ENCODE measurements at places on chromosomes 16 and 17.

- no peak for DNase-seq
Observed at GRCh38 chr17:18331879-18332278, 16.8 kb downstream of the SMCR8 start.

DNA sequence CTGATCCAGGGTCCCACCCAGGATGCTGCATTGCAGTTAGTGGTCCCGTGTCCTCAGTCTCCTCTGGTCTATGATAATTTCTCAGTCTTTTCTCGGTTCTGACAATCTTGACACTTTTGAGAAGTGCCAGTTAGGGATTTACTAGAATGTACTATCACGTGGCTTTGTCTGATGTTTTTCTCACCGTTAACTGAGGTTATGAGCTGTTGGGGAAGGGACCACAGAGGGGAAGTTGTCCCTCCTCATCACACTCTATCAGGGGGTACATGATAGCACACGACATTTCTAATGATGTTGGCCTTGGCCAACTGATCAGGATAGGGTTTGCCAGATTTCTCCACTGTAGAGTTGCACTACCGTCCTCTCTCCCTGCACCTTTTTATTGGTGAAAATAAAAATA is 250.9 kb upstream of the SDK2 start:
- no peak for DNase-seq

- DNase-seq = peak; percentile 71
Observed at GRCh38 chr16:87062569-87063442, 254.4 kb downstream of the C16orf95 start.

DNA sequence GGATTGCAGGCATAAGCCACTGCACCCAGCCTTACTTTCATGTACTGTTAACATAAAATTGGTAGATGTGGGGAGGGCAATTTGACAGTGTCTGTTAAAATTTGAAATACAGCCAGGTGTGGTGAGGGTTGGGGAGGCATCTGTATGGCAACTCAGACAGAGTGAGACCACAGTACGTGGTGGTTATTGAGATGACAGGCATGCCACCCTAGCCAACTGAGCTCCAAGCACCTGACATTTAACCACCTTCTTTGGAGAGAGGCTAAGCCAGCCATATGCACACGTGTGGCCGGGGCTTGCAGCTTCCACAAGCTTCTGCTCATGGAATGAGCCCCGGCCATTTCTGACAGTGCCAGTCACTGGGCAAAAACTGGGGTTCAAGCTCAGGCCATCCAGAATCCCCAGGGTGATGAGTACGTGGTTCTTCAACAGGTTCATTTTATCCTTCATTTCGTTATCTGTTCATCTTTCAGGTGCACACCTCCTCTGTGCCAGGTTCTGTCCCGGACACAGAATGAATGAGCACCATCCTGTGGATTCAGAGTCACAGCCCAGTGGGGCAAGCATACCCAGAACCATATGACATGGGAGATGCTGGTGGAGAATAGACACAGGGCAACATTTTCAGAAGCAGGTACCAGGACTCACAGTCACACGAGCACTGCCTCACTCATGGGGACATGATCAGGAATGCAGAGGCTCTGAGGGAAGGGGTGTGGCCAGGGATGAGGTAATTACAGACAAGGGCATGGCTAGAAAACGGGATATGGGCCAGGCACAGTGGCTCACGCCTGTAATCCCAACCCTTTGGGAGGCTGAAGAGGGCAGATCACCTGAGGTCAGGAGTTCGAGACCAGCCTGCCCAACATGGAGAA is 36.2 kb downstream of the C16orf82 start:
- DNase-seq = no peak

GRCh38 chr17:62996221-62996620 is 30.2 kb downstream of the TANC2 start:
- no peak for DNase-seq

DNA sequence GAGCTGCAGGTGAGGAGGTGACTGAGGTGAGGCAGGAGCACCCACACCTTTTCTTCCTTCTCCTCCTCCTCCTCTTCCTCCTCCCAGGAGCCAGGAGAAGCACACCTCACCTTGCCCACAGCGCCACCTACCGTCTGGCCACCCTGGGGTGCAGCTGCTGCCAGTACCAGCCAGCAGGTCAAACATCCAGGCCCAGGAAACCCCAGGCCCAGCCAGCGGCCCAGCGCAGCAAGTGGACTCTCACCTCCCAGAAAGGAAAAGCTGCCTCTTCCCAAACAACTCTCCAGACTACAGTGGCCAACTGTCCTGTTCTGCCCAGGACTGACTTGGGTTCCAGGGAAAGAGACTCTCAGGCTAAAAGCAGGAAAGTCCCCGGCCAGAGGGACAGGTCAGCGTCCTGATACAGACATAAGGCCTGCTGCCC is 22.7 kb downstream of the PEMT start:
- peak; percentile 48 for DNase-seq

DNA sequence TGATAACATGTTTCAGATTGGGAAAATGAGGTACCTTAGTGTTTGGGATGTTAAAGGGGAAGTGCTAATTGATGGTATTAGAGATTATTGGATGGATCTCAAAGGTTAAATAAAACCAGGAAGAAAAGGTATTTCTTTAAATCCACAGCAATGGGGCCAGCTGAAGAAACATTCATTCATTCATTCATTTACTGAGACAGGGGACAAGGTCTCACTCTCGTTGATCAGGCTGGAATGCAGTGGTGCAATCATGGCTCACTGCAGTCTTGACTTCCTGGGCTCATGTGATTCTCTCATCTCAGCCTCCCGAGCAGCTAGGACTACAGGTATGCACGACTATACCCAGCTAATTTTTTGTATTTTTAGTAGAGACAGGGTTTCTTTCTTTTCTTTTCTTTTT is 19.8 kb downstream of the EARS2 start:
- DNase-seq = no peak

GRCh38 chr16:18983565-18984434 is at the start of gene TMC7:
Gene TMC7 (plus strand): TSS chr16:18983934. CDS start chr16:18984064, 130 bp downstream.
- DNase-seq = peak; percentile 77

GRCh38 chr17:13592427-13592826 is 9.3 kb downstream of the HS3ST3A1 start:
- peak; percentile 89 for DNase-seq

DNA sequence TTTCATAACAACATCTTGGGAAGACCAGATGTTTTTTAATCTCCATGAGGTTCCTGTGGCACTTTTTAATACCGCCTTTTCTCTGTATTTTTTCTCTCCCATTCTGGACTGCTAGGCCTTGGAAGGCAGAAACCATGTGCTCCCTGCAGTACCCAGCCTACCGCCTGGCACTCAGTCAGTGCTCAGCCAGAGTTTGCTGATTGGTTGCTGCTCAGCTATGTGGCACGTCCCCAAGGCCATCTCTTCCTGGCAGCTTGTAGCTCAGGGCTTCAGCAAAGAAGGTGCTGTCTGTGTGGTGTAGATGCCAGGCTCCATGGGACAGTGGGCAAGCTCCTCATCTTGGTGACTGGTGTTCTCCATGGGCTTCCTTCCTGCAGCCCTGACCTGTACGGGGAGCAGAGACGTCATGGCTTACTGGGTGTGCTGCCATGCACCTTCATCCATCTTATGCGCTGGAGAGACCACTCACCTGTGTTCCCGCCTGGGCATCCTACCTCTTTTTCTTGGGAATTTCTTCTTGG is 86.7 kb downstream of the CLEC16A start:
- peak; percentile 74 for DNase-seq

- no peak for DNase-seq
Observed at GRCh38 chr16:84916178-84916577, 95.2 kb downstream of the ZDHHC7 start.

DNA sequence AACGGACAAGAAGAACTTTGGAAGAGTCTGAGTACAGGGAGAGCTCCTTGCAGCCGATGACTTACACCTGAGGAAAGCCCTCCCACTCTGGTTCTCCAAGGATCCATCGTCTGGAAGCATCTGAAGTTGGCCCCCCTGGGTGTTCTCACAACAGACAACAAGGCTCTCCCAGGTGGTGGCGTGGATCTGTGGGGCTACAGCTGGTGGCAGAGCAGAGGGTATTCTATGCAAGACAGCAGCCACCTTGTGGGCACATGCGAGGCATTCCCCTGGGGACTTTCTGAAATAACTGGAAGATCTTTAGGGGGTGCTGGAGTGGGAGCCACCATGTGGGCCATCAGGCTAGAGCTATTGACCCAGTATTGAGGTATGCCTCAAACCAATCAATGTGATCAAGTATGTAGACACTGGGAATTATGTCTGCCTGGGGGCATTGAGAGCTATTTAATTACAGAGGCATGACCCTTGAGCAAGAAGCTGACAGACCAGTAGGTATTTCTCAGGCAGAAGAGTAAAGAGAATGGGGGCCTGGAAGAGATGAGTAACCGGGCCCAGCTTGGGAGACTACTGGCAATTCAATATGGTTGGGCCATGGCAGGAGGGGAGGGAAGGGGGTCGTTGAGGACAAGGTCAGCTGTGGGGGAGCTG is 6.9 kb upstream of the KRT19 start:
- no peak for DNase-seq

DNA sequence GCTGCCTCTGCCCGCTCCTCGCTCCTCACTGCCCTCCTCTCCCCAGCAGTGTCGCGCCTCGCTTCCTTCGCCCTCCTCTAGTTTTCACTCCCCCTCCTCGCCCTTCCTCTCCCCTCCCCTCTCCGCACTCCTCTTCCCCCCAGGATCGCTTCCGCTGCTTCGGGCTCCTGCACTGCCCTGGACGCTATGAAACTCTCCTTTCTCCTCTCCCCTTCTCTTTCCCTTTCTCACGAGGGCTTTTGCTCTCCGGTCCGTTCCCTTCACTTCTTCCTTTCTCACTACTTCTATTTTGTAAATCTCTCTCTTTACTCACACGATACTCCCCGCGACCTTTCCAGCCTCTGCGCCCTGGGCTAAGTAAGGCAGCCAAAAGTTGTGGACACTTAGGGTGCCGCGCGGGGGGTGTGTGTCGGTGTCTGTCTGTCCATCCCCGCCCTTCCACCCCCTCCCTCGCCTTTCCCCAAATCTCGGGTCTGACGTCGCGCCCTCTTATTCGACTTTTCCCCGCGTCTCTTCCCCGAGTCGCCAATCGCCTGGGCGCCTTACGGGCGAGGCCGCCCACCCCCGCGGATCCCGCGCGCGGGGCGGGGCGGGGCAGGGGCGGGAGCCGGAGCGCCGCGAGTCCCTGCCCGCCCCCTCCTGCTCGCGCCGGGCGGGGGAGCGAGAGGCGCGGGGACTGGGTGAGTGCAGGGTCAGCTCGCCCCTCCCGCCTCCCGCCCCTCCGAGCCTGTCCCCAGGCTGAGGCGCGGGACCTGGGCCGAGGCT is at the start of gene IRX3:
Gene IRX3 (minus strand): TSS at position 422 of the 765 bp plus-strand sequence. CDS start 737 bp downstream, outside the sequence.
- peak; percentile 89 for DNase-seq

- no peak for DNase-seq
Observed at GRCh38 chr17:42321555-42321954, 33.3 kb downstream of the STAT5A start.

GRCh38 chr16:25874196-25874595 is 182.4 kb downstream of the HS3ST4 start:
- no peak for DNase-seq

DNA sequence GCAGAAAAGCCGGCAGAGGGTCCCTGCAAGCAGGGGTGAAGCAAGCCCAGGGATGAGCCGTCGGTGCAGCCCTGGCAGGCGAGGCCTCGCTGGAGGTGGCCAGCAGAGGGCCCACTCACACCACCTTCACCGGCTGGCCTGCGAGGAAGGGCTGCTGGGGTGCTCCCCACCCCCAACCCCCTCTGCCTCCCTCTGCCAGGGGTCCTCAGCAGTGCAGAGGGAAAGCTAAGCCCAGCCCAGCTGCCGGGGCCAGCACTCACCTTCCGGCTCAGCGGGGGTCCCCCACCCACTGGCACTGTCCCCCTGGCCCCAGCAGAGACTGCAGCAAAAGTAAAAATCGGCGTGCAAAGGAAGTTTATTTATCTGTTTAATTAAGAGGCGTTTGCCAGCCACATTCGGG is 113.4 kb downstream of the ENGASE start:
- no peak for DNase-seq

DNA sequence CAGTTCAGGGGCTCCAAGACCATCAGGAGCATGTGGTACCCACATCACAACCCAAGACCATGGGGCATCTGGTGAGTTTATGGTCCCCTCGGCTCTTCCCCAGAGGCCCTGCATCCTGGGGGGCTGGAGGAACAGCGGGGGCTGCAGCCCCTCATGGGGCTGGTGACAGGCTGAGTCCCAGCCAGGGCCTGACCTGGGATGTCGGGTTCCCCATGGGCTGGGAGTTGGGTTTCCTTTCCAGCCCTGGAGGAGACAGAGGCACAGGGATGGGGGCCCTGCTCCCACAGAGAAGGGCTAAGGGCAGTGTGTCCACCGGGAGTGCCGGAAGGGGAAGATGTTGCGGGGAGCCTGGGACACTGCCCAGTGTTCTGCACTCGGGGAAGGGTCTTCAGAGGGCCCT is 82.4 kb downstream of the GOSR1 start:
- no peak for DNase-seq

DNA sequence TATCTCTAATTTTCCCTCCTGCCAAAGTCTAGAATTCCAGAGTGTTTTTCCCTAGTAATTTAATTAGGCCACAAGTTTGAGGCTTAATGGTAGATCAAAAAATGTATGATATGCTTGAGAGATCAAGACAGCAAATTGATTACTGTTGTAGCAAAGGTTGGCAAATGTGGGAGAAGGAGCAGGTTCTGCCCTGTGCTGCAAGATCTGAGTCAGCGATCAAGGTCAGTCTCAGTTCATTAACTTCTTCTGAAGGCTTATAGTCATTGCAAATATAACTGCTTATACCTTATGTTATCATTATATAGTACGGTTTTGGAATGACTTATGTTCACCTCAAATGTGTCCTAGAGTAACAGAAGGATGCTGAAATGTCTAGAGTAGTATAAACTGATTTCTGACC is 231.1 kb upstream of the TBX2 start:
- no peak for DNase-seq

GRCh38 chr17:51499897-51500296 is 239.6 kb downstream of the UTP18 start:
- no peak for DNase-seq

DNA sequence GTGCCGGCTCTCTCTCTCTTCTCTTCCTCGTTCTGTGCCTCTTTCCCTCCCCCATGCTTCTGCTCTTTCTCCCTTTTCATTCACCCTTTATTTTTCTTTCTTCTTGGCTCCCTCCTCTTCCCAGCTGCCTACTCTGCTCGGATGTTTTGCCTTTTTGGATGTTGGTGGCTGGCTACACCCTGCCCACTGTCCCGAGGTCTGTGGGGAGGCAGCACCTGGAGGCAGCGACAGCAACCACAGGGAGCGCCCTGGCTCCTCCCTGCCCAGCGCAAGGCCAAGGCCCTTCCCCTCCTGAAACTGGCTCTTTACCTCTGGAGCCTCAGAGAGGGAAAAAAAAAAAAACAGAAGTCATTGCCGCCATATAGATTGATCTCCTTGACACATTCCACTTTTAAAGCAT is 20.0 kb downstream of the CLUAP1 start:
- no peak for DNase-seq

All from fibroblast of villous mesenchyme (primary cell).